ENCODE measurements at places on chromosomes 4 and X. TPM values are rescaled to one million over a fixed set of nuclear protein-coding genes. Genes with fewer than 3 reads are reported as not detected.
A peak's percentile ranks its signal among the peaks of the same experiment; 100 is the strongest.

GRCh38 chr4:115119804-115120352 is 6.5 kb upstream of the NDST4 start:
- DNase-seq = no peak

DNA sequence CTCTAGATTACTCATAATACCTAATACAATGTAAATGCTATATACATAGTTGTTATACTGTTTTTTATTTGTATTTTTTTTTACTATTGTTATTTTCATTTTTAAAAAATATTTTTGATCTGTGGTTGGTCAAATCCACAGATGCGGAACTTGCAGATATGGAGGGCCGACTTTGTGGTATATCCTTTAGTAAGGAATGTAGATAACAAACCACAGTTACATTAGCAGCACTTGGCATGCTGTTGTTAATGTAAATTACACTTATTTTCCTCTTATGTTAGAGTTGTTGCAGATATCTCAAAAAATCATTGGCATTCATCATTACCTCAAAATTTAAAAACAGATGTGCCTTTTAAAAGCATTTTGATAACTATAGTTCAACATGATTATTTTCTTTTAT is 151.0 kb downstream of the TMEM164 start:
- no peak for DNase-seq

GRCh38 chr4:170736710-170737109 is 647.0 kb upstream of the AADAT start:
- DNase-seq = no peak

GRCh38 chrX:19545651-19546050 is 30.3 kb upstream of the MAP3K15 start:
- DNase-seq = no peak

- no peak for DNase-seq
These were observed 92.6 kb downstream of the KIT start for GRCh38 chr4:54750341-54750740.

DNA sequence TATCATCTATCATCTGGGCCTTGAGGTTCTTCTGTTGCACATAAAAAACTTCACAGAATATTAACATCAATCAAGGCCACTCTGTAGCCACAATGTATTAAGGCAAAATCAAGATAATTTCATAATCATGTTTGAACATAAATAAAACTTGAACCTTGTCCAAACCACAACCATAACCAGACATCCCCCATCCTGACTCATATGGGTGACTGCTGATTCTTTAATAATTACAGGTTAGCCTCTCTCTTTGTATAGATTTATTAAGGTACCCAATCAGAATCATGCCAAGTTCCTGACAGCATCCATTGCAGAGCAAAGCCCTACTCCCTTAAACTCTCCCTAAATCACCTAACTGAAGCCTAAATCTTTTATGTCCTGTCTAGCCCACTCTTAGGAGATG is 16.7 kb upstream of the AREG start:
- DNase-seq = no peak

DNA sequence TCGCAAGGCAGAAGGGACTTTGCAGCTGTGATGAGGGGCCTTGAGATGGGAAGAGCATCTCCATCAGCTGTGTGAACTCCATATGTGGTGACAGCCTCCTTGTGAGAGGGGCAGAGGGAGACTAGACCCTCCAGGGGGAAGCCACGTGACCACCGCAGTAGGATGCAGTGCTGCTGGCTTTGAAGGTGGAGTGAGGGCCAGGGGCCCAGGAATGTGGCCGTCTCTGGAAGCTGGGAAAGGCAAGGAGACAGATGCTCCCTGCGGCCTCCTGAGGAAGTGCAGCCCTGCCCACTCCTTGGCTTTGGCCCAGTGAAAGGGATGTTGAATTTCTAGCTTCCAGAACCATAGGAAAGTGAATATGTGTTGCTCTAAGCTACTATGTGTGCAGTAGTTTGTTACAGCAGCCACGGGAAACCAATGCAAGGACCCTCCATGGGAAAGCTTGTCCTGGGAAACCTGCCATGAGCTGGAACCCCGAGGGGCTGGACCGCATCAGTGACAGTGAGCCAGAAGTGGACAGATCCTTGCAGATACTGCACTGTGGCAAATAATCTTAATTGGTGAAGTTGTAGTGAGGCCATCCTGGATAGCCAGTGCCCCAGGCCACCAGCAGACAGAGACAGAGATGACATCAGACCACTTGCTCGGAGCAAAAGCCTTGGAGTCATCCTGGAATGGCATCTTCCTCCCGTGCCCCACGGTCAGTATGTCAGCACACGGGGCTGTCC is 35.4 kb upstream of the SORCS2 start:
- no peak for DNase-seq

DNA sequence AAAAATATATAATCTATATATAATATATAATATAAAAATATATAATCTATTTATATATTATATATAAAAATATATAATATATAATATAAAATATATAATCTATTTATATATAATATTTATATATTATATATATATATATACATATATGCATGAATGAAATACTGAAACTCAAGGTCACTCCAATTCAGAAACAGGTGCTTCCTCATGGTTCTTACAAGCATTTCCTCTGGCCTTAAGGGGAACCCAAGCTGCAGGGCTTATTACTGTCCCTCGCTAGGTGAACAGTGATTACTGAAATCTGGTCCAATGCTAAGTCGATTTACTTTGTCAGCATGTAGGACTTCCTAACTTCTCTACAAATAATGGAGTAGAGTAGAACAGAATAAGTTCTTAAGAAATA is 174.3 kb downstream of the GPM6A start:
- DNase-seq = no peak

- peak; percentile 50 for DNase-seq
These were observed 276.6 kb downstream of the BCOR start for GRCh38 chrX:39820938-39821708.

DNA sequence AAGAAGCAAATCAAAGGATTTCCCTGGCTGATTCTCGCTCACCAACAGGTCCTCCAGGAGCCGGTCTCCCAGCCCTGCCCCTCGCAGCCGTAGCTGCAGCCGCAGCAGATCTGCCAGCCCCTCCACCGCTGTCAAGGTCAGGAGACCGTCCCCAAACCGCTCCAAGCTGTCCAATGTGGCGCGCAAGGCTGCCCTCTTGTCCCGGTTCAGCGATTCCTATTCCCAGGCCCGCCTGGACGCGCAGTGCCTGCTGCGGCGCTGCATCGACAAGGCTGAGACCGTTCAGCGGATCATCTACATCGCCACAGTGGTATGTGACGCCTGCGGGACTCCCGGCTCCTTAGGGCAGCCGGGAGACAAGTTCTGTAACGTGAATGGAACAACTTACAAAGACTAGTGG is 25.6 kb downstream of the SPATA18 start:
- no peak for DNase-seq

DNA sequence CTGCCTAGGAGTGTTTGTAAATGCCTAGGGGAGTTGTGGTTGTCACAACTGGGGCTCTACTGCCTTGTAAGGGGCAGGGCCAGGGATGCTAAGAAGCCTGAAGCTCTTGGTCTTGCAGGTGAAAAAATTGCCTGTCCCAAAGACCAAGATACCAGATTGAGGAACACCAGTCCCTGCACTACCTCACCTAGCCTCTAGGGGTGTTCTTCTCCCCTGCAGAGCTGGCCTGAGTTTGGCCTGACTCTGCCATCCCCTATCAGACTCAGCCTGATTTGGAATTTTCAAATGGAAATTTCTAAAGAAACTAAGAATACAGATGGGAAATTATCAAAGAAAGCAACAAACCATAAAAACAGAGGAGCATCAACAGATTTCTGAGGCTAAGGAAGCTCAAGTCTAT is 90.4 kb downstream of the ZC4H2 start:
- DNase-seq = no peak

The GPR143 gene
- not detected for total RNA-seq

The TENT5D gene
- not detected for total RNA-seq

The SPANXN3 gene
- not detected for total RNA-seq

The GLOD5 gene
- total RNA-seq = not detected

The FGF5 gene
- not detected for total RNA-seq

The CXCL8 gene
- total RNA-seq = 12.1 TPM

All from aorta (tissue), 5 donors.